ENCODE measurements at places on chromosomes 7 and 10.

DNA sequence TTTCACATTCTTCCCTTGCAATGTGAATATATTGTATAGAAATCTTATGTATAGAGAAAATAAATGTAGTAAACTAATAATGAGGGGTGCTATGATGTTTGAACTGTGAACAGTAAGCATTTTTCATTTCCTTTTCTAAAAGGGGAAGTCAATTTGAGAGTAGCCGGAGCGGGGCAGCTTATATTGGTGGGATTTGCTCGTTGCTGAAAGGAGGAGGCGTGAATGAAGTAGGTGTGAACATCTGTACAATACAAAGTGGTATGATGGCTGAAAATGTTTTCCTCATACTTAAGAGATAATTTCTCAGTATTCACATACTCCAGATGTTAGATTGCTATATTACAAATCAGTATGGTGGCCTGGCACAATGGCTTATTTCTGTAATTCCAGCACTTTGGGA lies 87.1 kb downstream of the SRI start:
- no peak for DNase-seq

GRCh38 chr10:68406111-68406814 lies 814 bp downstream of the RUFY2 start:
- peak; percentile 26 for DNase-seq

DNA sequence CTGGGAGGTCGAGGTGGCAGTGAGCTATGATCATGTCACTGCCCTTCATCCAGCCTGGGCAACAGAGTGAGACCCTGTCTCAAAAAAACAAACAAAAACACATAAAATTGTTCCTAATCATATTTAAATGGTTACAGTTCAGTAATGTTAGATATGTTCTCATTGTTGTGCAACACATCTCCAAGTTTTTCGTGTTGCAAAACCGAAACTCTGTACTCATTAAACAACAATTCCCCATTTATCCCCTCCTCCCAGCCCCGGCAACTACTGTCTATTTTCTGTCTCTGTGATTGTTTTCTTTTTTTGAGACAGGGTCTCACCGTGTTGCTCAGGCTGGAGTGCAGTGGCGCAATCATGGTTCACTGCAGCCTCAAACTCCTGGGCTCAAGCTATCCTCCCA lies 16.1 kb upstream of the PRXL2A start:
- no peak for DNase-seq

DNA sequence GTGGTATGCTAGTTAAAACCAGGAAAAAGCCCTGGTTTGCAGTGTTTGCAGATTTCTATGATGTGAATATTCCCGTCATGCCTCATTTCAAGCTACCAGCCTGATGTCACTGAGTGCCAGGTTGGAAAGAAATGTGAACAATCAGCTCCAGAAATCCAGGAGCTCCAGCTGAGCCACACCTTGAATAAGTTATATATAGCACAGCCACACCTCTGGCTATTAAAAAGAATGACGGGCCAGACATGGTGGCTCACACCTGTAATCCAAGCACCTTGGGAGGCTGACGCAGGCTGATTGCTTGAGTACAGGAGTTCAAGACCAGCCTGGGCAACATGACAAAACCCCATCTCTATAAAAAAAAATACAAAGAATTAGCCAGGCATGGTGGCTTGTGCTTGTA lies 18.7 kb upstream of the SLF2 start:
- DNase-seq, result no peak

DNA sequence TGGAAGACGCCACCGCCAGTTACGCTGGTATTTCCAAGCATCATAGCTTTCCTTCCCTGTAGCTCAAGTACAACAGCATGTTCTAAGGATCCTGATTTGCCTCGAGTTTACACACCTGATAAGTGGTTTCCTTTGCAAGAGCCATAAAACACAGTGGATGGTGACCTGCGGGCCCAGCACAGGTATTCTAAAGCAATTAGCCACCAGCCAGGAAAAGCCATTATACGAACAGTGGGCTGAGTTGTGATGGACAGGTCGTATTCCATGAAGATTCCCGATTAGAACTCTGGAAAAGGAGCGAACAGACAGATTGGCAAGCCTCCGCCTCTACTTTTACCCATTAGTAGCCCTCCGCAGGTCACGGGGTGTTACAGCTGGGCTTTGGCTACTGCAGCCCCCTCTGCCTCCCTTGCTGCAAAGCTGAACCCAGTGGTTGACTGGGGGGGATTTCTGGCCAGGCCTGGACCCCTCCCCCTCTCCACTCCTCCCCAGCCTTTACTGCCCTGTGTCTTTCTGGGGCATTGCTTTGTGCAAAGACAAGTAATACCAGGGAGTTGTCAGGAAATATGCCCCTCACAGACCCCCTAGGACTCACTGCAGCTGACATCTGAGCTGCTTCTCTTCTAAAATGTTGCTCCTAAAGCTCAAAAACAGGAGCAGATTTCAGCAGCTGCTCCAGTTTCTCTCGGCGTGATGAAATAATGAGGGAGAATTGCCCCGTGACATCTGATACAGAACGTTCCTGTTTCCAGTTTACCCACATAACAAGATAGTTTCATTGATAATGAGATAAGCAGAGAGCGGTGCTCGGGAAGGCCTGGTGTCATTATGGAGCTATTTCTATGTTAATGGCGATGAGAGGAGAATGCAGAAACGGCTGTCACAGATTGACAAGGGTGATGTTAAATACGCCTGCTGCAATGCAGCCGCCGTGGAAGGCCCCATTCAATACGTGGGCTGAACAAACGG lies 214.4 kb downstream of the CCSER2 start:
- DNase-seq, result no peak

GRCh38 chr7:66576646-66577045 lies 52.0 kb upstream of the KCTD7 start:
- no peak for DNase-seq

GRCh38 chr10:8614054-8614565 lies 559.6 kb downstream of the GATA3 start:
- no peak for DNase-seq

DNA sequence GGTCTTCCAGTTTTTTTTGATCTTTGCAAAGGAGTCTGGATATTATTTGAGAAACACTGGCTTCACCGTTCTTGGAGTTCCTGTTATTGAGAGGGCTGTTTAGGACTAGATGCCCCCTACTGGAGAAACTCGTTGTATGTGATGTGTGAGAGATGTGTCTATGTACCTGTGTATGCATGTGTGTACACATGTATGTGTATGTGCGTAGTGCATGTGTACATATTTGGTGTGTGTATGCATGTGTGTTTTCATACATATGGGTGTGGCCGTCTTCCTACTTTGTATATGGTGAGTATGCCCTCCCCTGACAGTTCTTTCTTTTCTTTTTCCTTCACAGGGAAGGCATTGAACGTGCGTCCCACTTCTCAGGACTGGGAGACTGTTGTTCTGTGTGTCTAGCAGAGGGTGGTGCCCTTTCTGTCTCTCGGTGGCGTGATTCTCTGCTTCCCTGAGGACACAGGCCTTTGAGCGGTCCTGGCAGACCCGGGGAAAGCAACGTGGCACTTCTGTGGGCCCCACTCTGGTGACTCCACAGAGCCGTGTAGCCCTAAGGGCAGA lies 3.0 kb upstream of the CALHM3 start:
- no peak for DNase-seq

DNA sequence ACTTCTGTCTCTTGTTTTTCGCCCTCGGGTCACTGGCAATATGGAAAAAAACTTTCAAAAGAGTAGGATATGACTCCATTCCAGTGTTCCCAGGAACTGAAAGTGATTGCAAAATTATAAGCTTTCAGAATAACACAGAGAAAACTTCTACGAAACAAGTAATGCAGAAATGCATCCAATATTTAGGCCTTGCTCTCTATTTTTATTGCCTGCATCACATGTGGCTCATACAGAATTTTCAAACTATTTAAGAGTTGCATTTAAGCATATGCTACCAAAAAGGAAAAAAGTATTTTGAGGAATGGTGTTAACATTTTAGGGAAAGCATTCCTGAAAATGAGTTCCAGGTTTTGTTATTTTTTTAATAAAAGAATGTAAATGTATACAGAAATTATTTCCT lies 228.0 kb downstream of the CACNB2 start:
- DNase-seq, result no peak

- DNase-seq, result no peak
Observed at GRCh38 chr10:61890430-61890829, 11.1 kb upstream of the ARID5B start.

GRCh38 chr10:111075577-111076185 lies 1.1 kb upstream of the ADRA2A start:
- DNase-seq, result no peak

DNA sequence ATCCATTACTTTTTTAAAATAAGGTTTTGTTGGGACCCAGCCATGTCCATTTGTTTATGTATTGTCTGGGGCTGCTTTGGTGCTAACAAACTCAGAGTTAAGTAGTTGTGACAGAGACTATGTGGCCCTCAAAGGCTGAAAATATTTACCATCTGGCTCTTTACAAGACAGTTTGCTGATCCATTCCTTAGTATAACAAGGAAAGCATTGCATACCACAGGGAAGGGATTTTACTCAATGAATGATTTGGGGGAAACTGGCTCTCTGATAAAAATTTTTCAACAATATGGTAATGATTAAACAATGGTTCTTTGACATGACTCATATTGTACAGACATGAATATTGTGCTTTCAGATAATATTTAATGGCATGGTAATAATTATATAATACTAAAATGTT lies 738.1 kb downstream of the KCNMA1 start:
- DNase-seq, result no peak

DNA sequence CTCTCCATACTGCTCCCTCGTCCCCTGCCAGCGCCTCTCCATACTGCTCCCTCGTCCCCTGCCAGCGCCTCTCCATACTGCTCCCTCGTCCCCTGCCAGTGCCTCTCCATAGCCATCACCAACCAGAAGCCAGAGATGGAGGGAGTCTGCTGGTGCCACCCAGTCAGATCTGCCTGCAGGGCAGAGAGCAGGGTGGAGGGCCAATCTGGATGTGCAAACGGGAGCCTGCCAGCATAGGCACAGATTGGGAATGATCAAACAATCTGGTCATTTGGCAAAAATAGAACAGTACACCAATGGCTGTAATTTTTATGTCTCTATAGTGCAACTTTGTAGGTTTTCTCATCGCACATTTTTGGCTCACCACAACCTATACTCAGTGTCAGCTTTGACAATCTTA lies 76.9 kb upstream of the LRRC4 start:
- DNase-seq, result no peak

- no peak for DNase-seq
Observed at GRCh38 chr10:71998119-71998839, 34.1 kb downstream of the CHST3 start.

- no peak for DNase-seq
Observed at GRCh38 chr10:126227762-126228134, 160.5 kb downstream of the ADAM12 start.

- DNase-seq, result no peak
Observed at GRCh38 chr7:149750122-149750845, 23.1 kb downstream of the ZNF467 start.

DNA sequence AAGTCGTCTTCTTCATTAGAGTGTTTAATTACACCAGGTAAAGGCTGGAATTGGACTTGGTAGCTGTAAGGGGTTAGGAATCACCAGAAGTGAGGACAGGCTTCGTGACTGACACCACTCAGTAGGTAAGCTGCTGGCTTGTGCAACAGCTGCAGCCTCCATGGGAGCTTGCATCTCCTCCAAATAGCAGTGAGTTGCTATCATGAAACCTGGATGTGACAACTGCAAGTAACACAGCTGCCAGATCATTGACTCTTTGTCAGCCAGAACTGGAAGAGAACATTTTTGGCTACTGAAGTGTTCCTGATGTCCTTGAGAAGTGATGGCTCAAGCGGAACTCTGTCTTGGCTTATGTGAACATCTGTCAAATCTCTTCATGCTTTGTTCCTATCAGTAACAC lies 64.1 kb upstream of the MSRB2 start:
- DNase-seq, result no peak

- no peak for DNase-seq
Observed at GRCh38 chr7:28135760-28136159, 44.8 kb downstream of the JAZF1 start.

DNA sequence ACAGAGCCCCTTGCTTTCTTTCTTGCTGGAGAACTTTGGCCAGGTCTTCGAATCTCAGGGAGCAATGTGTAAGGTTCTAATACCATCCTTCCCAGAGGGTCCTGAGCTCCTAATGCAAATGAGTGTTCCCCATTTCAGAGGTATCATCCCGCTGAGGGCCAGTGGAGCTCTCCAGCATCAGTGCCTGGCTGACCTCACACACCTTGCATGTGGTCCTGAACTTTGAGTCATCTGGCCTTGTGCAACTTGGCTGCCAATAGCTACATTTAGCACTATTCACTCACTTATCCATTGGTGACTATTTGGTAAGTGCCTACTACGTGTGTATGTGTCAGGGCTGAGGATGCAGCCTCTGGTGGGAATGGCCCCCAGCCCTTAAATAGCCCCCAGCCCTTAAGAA lies 48.4 kb upstream of the HABP2 start:
- no peak for DNase-seq

GRCh38 chr7:113784316-113784715 lies 134.5 kb downstream of the PPP1R3A start:
- DNase-seq, result no peak

- DNase-seq, result no peak
Observed at GRCh38 chr10:107417446-107417845, 252.9 kb upstream of the SORCS1 start.

DNA sequence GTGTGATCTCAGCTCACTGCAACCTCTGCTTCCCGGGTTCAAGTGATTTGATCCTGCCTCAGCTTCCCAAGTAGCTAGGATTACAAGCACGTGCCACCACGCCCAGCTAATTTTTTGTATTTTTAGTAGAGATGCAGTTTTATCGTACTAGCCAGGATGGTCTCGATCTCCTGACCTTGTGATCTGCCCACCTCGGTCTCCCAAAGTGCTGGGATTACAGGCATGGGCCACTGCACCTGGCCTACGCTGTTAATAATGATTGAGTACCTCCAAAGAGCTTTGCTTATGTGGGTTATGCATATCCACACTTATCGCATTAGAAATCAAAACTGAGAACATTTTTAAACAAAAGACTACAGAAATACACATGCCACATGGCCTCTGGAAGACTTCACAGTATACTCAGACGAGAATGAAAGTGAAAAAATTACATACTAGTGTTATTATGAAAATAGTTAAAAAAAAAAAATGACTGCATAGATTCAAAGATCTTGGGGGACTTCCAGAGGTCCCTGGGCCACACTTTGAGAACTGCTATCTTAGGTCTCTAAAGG lies 25.4 kb downstream of the RPP38 start:
- DNase-seq, result no peak

- DNase-seq, result peak; percentile 15
Observed at GRCh38 chr10:92242910-92243671, 47.8 kb downstream of the CPEB3 start.

DNA sequence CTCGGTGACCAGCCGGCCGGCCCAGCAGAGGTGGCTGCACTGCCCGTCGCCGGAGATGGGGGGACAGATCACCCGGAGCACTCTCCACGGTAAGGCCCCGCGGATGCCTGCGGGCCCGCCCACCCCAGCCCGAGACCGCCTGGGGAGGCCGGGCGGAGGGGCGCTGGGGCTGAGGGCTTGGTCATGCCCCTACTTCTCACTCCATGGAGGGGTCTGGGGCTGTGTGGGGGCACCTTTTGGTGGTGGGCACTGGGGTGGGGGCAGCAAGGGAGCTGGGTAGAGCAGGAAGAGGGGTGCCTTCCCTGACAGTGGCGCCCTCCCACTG lies 61.8 kb downstream of the NEURL1 start:
- DNase-seq, result no peak

GRCh38 chr7:2645274-2645868 lies 13.6 kb downstream of the TTYH3 start:
- no peak for DNase-seq
